ENCODE measurements at places on chromosomes 16 and 17. TPM values are rescaled to one million over a fixed set of nuclear protein-coding genes. Genes with fewer than 3 reads are reported as not detected.

GRCh38 chr17:79393358-79394052, 217.3 kb downstream of the RBFOX3 start:
- peak; percentile 50 for DNase-seq

DNA sequence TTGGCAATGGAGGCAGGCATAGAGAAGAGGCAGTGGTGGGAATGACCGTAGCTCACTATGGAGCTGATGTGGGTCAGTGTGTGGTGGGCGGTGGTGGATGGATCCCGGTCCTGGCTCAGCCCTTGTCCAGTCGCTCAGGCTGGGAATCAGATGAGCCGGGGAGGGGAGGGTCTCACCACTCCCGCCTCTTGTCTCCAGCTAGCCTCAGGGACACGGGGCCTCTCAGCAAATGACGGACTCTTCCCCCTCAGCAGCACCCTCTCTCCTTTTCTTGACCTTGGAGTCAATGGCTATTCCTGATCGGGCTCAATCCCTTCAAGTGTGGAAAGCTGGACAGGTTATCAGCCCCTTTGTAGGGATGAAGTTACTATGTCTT, 208.5 kb downstream of the NTN1 start:
- no peak for DNase-seq

DNA sequence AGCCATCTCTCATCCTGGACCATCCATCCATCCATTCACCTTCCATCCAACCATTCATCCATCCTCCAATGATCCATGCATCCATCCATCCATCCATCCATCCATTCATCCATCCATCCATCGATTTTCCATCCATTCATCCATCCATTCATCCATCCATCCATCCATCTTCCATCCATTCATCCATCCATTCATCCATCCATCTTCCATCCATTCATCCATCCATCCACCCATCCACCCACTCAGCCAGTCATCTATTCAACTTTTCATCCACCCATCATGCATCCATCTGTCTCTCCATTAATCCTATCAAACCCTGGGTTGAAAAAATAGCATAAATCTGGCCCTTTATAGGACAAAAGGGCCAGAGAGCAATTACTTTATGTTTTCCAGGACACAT, 158.3 kb upstream of the WSCD1 start:
- no peak for DNase-seq

DNA sequence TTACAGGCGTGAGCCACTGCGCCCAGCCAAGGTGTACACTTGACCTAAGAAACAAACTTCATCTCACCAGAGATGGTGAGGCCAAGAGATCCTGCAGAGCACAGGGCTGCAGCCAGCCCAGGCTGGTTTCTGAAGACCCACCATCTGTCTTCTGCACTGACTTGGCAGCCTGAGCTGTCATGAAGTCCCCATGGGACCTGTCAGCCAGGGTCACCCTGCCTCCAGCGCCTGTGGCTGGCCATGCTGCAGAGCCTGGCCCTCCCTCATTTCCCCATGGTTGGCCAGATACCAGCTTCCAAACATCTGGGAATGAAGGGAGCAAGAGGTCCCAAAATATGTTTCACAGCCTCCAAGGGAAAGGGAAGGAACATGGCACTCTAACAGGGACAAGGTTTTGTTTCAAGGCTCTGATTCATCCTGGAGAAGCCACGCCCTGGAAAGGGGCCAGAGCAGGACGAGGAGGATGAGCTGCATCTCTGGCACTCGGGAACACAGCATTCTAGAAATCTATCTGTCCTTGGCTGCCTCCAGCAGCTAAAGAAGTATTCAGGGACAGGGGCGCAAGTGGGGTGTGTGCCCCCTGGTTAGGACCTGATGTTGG, 45.3 kb downstream of the DDX19A start:
- peak; percentile 69 for DNase-seq

GRCh38 chr17:9571201-9571600, 4.4 kb downstream of the STX8 start:
- DNase-seq, result no peak

DNA sequence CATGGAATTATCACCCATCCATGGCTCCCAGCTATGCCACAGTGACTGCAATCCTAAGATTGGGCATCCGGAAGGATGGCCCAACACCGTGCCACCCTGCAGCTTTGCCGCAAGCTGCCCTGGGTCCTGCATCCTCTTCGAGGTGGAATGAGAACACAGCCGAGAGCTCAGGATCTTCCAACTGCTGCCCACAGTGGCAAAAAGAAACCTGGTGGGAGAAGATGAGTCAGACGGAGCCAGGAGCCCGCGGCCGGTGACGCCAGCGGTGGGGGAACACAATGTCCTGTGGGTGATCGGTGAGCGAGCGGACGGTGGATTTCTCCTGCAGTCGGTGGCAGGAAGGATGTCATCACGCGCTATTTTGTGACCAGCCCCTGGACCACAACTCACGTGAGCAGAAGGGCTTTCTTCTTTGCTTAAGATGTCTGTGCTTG, 20.1 kb downstream of the CD7 start:
- peak; percentile 93 for DNase-seq

DNA sequence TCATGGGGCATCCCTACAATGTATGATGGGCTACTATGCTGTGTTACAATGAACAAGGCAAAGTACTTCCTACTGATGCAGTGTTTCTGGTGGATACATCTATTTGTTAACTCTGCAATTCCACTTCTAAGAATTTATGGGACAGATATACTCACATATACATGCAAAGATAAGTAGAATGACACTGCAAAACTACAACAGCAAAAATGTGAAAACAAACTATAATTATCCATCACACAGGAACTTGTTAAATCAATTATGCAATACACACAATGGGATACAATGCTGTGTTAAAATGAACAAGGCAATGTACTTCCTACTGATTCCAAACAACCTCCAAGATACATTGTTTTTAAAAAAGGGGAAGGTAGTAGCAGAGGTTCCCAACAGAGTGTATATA, 3.2 kb downstream of the DDX52 start:
- DNase-seq, result no peak

DNA sequence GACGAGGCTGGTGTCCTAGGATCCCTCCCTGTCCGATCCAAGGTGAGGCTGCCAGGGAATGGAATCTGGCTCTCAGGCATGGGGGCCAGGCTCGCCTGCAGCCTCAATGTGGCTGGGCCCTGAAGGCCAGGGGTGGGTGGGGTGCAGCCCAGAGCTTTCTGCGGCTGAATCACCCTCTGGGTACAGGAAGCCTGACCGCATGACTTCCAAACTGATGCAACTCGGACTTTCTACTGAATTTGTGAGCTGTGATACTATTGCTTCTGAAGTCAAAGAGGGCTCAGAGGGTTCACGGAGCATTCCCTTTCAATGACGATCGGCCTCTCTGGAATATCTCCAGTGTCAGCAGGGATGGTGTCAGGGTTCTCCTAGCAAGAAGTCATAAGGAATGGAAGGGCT, 123.7 kb downstream of the METRNL start:
- DNase-seq, result peak; percentile 91

GRCh38 chr17:36641331-36641876, 40.0 kb downstream of the MRM1 start:
- DNase-seq, result no peak

DNA sequence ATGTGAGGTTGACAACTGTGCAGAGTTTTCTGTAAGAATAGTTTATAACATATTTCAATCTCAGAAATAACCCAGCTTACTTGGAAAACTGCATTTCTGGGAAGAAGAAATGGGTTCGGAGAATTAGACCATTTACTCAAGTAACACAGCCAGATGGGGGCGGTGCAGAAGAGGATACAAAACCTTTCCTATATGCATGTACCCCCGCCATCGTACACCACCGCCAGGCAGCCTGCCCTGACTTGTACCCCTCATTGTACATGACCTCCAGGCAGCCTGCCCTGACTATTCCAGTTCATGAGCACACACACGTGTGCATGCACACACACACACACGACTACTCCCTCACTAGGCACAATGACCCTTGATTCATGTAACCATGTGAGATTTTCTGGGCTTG, 154.0 kb downstream of the C16orf78 start:
- DNase-seq, result peak; percentile 6

DNA sequence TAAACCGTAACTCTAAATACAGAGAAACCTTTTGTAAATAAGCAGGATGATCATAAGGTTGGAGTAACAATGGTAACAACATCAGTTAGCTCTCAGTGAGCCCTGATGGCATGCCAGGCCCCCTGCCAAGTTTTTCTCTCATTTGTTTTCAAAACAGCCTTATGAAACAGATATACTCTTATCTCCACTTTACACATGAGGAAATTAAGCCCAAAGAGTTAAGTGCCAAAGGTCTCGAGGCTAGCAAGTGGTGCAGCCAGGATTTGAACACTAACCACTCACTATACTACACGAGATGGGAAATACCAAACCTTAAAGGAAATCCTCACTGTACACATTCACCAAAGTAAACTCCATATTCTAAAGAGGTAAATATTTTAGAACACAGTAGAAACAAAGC, 15.0 kb downstream of the USP31 start:
- no peak for DNase-seq

- DNase-seq, result no peak
Measured at GRCh38 chr16:72723781-72724180, 324.1 kb downstream of the ZFHX3 start.

- DNase-seq, result no peak
Measured at GRCh38 chr17:58060596-58061191, 22.5 kb upstream of the DYNLL2 start.

DNA sequence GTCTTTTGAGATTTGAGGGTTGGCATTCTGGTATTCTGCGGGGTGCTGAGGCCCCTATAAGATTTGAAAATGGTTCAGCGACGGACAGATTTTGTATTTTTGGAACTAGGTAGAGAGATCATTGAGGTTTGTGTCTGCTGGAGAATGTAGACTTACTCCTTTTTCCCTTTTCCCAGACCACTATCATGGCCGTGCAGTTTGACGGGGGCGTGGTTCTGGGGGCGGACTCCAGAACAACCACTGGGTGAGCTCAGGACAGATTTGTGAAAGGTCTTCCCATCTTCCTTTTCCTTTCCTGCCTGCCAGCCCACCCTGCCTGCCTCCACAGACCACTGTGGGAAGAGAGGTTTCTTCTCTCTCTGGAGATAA, 572 bp downstream of the PSMB6 start:
- peak; percentile 47 for DNase-seq

DNA sequence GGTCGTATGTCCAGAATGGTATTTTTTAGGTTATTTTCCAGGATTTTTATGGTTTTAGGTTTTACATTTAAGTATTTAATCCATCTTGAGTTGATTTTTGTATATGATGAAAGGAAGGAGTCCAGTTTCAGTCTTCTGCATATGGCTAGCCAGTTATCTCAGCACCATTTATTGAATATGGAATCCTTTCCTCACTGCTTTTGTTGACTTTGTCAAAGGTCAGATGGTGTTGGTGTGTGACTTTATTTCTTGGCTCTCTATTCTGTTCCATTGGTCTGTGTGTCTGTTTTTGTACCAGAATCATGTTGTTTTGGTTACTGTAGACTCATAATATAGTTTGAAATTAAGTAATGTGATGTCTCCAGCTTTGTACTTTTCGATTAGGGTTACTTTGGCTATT, 26.4 kb upstream of the TEKT1 start:
- no peak for DNase-seq

DNA sequence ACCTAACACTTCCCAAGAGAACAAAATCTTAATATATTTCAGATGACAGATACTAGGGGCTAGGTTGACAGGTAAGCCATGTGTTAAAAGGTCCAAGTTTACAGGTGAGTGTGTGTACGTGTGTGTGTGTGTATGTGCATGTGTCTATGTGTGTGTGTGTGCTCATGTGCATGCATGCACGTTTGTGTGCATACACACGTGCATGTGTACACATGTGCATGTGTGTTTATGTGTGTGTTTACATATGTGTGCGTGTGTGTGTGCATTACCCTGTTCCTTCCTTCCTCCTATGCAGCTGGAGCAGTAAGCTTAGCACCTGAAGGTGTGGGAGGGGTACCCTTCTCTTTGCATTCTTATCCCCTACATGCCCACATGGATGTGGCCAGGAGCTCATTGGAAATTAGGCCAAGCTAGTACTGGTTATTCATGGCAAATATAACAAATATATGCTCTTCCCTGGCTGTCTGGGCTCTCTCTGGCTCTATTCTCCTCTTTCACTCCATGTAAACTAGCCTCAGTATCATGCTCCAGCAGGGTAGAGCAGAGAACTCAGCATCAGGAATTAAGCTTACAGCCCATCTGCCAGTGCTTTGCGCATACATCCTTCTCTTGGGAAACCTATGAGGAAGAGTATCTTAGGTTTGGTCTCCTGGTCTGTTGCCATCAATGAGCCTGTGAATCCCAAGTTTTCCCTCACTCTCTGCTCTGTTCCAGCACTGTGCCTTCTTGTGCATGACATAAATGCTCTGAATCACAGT, 258.0 kb upstream of the MYOCD start:
- no peak for DNase-seq

- peak; percentile 96 for DNase-seq
Measured at GRCh38 chr17:82037092-82037888, at the start of gene DCXR. Gene DCXR, minus strand, starts transcription at chr17:82037697. Its CDS starts 15 bp downstream, at chr17:82037682.

DNA sequence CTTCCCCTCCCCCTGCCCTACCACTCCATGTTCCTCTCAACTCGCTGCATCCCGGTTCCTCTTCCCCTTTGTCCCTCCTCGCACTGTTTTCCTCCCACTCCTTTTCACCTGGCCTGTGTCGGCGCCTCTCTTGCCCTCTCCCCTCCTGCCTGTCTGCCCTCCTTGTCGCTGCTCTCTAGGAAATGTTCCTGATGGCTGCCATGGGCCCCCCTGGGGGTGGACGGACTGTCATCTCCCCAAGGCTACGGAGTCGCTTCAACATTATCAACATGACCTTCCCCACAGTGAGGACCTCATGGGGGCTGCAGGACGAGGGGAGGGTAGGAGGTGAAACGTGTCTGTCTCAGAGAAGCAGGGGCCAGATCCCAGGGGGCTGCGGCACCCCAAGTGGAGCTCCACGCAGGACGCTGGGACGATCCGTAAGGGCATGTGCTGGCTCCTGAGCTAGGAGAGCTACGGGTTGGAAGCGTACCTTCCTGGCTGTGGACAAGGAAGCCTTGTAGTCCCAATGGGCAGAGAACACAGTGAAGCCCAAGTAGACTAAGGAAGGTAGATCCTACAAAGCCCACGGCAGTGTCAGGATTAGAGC, 39.8 kb upstream of the KDM6B start:
- no peak for DNase-seq

GRCh38 chr17:80781211-80781610, 210.4 kb upstream of the CHMP6 start:
- no peak for DNase-seq

PABPN1L gene
- not detected for total RNA-seq

ZNF785 gene
- 8.7 TPM for total RNA-seq

WSCD1 gene
- 0.51 TPM for total RNA-seq

MGRN1 gene
- total RNA-seq, result 26.1 TPM

Measured in fibroblast of lung (primary cell).